Naive B cell (primary cell): ENCODE measurements at places on chromosomes 1 and 21.

DNA sequence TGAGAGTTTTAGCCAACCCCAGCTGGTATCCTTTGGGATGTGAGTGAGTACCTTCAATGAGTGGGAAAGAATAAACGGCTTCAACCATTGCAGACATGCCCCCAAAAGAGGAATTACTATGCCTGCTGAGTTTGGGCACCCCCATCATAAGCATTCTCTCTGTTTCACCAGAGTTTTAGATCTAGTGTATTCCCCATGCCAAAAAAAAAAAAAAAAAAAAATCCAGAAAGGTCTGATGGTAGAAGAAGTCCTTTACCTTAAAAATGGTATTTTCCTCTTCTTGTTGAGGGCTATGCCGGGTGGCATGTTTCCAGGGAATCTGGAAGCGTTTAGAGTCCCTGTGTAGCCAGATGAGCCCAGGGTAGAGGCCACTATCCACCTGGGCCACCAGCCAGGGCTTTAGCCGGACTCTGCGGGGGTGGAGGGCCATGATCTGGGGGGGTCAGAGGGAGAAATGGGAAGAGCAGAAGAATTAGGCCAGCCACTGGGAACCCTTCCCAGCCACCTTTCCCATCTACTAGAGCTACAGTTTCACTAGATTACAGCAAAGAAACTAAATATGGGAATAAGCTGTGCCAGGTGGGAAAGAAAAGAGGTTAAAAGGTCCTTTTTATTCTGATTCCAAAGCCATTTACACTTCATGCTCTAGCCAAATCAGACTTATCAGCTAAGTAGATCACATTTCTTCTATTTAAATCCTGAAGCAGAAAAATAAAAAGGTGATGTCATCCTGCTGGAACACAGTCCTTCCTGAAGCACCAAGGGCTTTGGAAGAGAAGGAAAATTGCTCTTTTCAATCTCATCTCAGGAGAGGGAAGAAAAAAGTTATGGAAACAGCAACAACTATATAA, 4.7 kb downstream of the IRF6 start:
- H3K4me3 ChIP-seq: no peak overlapping the region
- H3K4me1 ChIP-seq: peaks cover 13% of the 10 kb centered on the region
- peaks cover 6% of the 10 kb centered on the region for H3K36me3 ChIP-seq
- peaks cover 32% of the 10 kb centered on the region for H3K27me3 ChIP-seq
- no peak for DNase-seq
- no peak overlapping the region for H3K27ac ChIP-seq

DNA sequence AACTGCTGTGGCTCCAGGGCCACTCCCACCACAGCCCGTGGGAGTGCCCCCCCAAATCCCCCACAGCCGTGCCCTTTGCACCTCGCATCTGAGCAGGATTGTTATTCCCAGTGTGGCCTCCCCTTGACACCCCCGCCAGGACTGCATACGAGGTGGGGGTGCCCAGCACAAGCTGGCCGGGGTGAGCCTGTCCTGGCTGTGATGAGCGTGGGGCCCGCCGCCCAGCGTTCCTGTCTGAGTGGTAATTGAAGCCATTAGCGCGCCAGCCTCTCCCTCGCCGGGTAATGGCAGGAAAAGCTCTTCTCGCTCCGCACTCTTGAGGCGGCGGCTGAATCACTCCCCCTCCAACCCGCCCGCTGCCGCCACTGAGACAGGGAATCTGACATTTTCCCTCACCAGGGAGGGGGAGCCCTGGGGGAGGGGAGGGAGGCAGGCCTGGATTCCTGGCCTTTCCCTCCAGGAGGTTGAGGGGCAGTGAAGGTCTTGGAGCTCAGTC, 27.7 kb downstream of the PTPRF start:
- H3K27me3 ChIP-seq: peaks cover 2% of the 10 kb centered on the region
- peaks cover 4% of the 10 kb centered on the region for H3K4me1 ChIP-seq
- H3K4me3 ChIP-seq: no peak overlapping the region
- no peak for DNase-seq
- no peak overlapping the region for H3K27ac ChIP-seq
- H3K36me3 ChIP-seq: no peaks in the 10 kb centered on the region

DNA sequence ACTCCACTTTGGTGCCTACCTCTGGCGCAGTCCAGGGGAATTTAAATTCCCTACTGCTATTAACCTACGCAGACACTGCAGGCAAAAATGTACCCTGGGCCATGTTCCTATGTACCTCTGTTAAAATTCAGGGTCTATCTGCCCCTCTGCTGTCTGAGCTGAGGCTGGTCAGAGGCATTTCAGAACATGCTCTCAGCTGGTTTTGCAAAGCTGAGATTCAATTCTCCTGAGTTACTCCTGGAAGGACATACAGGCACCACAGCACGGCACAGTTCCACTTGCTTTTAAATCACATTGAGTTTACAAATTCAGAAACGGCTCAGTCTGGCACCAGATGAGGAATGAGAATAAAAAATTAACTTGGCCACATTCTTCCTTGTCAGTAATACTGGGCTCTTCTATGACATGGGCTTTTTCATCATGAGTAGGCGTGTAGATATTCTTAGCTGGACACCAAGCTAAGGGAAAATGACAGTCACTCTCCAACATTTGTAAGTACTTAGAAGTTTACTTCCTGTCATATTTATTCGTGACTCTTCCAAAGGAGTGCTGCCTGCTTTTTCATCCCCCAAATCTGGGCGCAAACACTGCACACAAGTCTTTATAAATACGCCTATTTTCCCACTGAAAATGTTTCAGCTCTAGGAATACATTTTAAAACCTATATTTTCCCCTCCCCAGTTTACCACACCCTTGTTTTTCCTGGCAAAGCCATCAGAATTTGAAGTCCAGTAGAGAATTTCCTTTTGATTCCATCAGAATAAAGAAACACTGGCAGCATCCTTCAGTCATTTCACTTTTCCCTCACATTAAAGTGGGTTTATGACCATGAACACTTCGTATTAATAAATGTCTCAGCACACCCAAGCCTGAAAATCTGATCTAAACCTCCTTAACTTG, 1.9 kb downstream of the C1orf198 start:
- DNase-seq: no peak
- H3K4me3 ChIP-seq: peak overlapping the region; percentile 90
- no peak overlapping the region for H3K27ac ChIP-seq
- no peaks in the 10 kb centered on the region for H3K36me3 ChIP-seq
- H3K4me1 ChIP-seq: peaks cover 10% of the 10 kb centered on the region
- H3K27me3 ChIP-seq: peaks cover 22% of the 10 kb centered on the region

- no peak for DNase-seq
- no peaks in the 10 kb centered on the region for H3K4me1 ChIP-seq
- H3K4me3 ChIP-seq: no peak overlapping the region
- no peaks in the 10 kb centered on the region for H3K27me3 ChIP-seq
- H3K27ac ChIP-seq: no peak overlapping the region
Measured at GRCh38 chr1:216758161-216758560, 34.9 kb upstream of the ESRRG start.

DNA sequence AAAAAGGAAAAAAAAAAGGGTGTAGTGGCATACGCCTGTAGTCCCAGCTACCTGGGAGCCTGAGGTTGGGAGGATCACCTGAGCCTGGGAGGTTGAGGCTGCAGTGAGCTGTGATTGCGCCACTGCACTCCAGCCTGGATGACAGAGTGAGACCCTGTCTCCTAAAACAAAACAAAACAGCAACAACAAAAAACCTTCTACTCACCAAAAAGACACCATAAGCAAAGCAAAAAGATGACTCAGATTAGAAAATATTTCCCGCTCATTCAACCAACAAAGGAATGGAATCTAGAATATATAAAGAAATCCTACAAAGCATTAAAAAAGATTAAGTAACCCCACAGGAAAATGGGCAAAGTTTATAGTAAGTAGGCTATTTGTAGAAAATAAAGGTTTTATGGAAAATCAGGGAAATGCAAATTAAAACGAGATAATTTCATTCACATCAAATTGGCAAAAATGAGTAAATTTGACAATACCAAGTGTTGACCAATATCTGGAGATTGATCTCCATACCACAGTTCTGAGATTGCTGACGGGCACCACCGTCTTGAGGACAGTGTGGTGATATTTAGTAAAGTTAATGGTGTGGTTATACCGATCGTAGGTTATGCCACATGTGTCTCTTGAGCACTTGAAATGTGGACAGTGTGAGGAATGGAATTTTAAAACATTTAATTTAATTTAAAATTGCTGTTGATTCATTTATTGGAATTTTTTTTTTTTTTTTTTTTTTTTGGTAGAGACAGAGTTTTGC, 54.0 kb downstream of the PIK3CD start:
- H3K36me3 ChIP-seq: peaks cover 14% of the 10 kb centered on the region
- DNase-seq: no peak
- H3K27me3 ChIP-seq: no peaks in the 10 kb centered on the region
- H3K4me3 ChIP-seq: peak overlapping the region; percentile 69

DNA sequence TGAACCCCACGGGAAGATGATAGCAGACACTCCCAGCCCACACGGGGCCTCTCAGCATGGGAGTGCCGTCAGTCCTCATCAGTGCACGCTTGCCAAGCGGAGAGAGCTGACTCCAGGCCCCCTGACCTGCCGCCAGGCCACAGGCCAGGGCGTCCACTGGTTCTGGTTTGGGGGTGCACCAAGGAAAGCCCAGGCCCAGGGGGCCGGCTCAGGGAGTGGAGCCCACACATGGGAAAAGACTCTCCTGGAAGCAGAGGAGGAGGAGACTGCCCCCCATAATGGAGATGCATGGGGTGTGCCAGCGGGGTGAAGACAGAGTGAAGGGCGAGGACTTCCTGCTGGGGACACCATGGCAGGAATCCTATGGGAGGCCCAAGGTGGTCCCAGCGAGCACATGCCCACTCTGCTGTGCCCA, 6.4 kb downstream of the TRIM11 start:
- no peaks in the 10 kb centered on the region for H3K36me3 ChIP-seq
- H3K27me3 ChIP-seq: no peaks in the 10 kb centered on the region
- H3K4me3 ChIP-seq: no peak overlapping the region
- no peak overlapping the region for H3K27ac ChIP-seq

DNA sequence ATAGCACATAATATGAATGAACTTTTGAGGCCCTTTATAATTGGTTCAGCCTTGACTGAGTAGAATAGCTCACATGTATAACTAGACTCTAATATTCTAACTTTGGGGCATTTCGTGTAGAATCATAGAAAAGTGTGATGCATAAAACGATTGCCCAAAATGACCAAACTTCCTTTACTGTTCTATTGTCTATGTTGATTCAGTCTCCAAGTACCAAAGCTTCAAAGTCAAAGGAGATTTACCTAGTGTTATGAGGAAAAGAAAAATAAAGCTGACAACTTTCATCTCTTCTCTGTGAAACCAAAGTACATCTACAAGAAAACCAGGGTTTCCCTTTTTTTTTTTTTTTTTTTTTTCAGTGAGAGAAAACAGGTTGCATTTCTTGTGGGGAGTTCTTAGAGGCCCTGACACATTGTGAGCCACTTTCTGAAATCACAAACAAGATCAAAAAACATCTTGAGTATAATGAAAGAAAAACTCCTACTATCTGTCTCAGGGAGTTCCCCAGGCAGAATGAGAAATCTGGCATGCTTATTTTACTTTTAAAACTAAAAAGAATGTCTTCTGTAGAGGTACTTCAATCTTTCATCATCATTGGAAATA, 183.4 kb downstream of the TNFSF18 start:
- no peak overlapping the region for H3K4me3 ChIP-seq
- H3K4me1 ChIP-seq: no peaks in the 10 kb centered on the region
- no peaks in the 10 kb centered on the region for H3K27me3 ChIP-seq
- H3K36me3 ChIP-seq: no peaks in the 10 kb centered on the region
- DNase-seq: no peak

- H3K4me3 ChIP-seq: no peak overlapping the region
- H3K27me3 ChIP-seq: peaks cover 12% of the 10 kb centered on the region
- no peak for DNase-seq
- no peaks in the 10 kb centered on the region for H3K36me3 ChIP-seq
Measured at GRCh38 chr21:31042080-31042464, 3.8 kb upstream of the KRTAP19-8 start.

DNA sequence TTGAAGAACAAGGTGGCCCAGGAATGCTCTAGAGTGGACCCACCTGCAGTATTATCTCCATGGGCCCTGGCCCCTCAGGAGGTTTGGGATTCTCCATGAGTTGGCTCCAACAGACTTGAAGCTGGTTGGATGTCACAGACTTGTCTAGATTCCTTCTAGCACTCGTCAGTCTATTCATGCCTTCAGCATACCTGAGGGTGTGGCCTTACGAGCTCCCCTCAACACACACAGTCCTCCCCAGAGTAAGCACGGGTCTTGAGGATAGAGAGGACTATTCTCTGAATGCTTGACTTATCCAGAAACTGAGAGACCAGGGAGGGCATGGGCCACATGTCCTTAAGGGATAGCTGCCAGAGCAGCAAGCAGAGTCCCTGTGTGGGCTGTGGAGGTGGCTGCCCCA, 45.9 kb upstream of the COL6A1 start:
- H3K36me3 ChIP-seq: peaks cover 8% of the 10 kb centered on the region
- H3K4me3 ChIP-seq: no peak overlapping the region
- H3K27ac ChIP-seq: no peak overlapping the region
- no peaks in the 10 kb centered on the region for H3K4me1 ChIP-seq
- H3K27me3 ChIP-seq: no peaks in the 10 kb centered on the region
- no peak for DNase-seq

GRCh38 chr21:31278511-31279130, 65.4 kb downstream of the TIAM1 start:
- peaks cover 1% of the 10 kb centered on the region for H3K36me3 ChIP-seq
- no peak overlapping the region for H3K27ac ChIP-seq
- no peak overlapping the region for H3K4me3 ChIP-seq
- H3K27me3 ChIP-seq: no peaks in the 10 kb centered on the region

DNA sequence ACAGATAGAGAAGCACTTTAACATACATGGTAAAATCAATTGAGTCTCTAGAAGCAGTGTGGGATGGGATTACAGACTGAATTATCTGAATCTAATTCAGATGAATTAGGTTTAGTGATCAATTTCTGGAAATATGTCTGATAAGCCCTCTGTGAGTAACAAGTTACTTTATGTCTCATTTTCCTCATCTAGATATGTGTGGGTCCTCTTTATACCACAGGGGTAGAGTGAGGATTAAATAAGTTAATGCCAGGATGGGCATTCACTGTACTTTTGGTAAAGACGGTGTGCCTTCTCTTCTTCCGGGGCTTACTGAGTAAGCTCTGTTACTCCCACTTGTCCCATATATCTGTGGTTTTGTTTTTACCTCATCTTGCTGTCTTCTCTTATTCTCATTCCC, 225.8 kb downstream of the RYR2 start:
- DNase-seq: no peak
- no peaks in the 10 kb centered on the region for H3K36me3 ChIP-seq
- no peak overlapping the region for H3K4me3 ChIP-seq
- no peaks in the 10 kb centered on the region for H3K4me1 ChIP-seq

DNA sequence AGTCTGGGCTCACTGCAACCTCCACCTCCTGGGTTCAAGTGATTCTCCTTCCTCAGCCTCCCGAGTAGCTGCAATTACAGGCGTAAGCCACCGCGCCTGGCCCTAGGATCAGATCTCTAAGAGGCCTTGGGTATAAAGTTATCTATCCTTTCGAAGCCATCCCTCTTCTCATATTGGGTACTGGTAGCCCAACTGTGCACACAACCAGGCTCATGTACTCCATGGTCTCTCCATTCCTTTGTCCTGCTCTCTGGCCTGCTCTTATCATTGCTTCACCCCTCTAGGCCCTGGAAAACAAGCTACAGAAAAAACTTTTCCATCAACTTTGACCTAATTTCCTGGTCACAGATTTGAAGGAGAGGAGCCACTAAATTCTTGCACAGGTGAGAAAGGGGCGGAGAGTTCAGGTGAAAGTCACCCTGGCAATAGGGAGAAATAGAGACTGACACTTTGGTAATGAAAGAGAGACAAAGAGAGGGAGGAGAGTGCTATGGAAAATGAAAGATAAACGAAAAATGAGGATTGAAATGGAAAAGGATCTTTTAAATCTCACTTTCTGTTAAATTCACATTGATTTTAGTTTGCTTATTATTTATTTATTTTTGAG, 6.0 kb downstream of the TXNIP start:
- peaks cover 79% of the 10 kb centered on the region for H3K4me1 ChIP-seq
- peak overlapping the region; percentile 78 for H3K27ac ChIP-seq
- peaks cover 29% of the 10 kb centered on the region for H3K36me3 ChIP-seq
